ENCODE measurements at places on chromosomes 1 and 21.

GRCh38 chr1:150115121-150115520, 34.6 kb upstream of the PLEKHO1 start:
- no peak for DNase-seq

DNA sequence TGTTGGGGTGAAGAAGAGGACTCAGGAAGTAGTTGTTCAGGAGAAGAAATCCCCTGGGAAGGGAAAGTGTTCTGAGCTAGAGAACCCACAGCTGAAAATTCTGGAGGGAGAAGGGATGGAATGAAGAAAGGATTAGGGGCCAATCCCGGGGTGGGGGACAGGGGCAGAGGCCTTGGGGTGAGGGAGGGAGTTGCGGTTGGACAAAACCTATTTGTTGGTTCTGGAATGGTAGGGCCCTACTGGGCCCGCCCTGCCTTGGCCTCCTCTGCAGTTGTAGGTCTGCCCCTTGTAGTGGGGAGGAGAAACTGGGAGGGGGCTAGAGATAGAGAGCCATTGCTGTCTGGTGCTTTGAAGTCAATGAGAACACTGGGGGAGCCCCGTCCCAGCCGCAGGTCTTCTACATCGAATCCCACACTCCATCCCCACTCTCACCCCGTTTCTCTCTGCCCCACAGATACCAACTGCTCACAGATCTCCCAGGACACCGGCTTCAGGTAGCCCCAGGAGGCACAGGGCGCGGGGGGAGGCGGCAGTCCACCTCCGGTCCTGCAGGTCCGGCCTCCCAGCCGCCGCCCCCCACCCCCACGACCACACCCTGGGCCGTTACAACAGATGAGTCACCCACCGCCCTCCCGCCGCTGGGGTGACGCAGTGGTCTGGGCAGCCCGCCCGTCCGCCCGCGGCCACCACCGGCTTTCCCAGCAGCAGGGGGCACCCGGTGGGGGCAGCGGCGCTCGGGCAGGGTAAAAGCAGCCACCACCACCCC, 1.1 kb downstream of the TAGLN2 start:
- peak; percentile 69 for DNase-seq

DNA sequence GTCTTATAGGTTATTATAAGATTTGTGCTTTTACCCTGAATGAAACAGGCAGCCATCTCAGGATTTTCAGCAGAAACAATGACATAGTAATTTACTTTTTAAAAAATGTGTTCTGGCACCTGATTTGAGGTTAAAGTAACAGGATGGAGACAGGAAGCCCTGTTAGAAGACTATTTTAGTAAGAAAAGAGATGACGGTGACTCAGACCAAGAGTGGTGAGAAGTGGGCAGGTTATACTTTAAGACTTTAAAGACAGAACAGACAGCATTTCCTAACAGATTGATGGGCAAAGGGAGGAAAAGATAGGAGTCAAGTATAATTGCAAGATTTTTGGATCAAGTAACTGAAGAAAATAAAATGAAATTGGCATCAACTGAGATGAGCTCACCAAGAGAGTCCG, 436.8 kb upstream of the NR5A2 start:
- no peak for DNase-seq

DNA sequence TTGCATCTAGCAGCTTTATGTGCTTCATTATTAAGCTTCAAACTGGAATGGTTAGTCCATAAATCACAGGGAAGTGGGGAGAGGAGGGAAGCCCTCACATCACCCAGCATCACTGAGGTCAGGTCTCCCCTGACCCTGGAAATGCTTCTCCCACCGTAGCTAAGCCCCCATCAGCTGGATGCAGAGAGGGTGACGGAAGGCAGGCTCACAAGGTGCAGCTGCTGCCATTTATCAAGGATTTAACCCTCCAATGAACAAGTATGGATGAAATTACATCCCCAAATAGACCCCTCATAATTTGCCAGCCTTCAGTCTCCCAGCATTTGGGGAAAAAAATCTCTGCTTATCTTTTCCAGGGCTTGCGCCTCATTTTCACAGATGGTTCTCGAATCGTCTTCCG, 60.8 kb downstream of the PGM1 start:
- DNase-seq, result no peak

- no peak for DNase-seq
These were observed 88.4 kb downstream of the ADGRL4 start for GRCh38 chr1:78918157-78918556.

DNA sequence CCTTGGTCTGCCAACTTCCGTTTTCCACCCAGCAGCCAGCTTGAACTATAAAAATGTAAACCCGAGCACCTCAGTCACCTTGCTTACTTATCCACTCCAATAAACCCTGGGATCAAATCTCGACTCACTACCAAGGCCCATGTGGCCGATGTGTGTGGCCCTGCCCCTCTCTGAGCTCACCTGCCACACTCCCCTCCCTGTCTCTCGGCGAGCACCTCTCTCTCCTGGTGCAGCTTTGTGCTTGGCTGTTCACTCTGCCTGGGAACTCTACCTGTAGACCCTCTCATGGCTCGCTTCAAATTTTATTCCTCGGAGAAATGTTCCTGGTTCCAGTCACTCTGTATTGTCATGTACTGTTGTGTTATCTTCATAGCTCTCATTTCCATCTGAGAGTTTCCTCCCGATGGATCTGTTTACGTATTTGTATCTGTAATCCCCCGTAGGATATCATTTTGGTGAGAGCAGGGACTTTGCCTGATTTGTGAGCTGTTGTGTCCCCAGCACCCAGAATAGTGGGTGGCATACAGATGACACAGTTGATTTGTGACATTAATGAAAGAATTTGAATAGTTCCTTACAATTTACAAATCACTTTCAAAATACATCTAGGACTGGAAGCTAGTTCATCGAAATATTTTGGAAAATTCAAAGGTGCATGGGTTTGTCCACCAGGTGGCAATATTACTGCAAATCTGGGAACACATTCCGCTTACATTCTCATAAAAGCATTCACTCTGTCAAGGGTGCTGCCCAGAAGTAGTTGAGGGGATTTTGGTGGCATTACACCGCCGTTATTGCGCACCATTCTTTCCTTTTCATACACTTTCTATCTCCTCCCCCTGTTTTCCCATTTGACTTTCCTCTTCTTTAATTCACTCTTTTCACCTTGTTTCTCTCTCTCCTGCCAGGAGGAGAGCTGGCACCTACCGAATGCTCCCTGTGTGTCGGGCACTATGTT, 95.3 kb downstream of the ABCA4 start:
- no peak for DNase-seq

- no peak for DNase-seq
These were observed 42.9 kb upstream of the HUNK start for GRCh38 chr21:31829736-31830472.

DNA sequence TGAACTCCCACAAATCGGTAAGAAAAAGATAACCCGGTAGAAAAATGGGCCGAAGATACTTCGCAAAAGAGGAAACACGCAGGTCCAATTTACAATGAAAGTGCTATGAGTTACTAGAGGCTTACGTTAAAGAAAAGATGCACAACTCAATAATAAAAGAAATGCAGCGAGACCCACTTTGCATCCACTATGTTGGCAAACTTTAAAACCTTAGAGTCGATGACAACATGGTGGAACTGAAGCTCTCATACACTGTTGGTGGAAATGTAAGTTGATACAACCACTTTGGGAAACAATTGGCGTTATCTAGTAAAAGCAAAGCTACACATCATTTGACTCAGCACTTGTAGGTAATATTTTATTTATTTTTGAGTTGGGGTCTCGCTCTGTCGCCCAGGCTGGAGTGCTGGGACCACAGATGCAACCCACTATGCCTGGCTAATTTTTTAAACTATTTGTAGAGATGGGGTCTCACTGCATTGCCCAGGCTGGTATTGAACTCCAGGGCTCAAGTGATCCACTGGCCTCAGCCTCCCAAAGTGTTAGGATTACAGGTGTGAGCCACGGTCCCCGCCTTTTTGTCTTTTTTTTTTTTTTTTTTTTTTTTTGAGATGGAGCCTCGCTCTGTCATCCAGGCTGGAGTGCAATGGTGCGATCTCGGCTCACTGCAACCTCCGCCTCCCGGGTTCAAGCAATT, 696 bp upstream of the GPATCH3 start:
- DNase-seq, result no peak

DNA sequence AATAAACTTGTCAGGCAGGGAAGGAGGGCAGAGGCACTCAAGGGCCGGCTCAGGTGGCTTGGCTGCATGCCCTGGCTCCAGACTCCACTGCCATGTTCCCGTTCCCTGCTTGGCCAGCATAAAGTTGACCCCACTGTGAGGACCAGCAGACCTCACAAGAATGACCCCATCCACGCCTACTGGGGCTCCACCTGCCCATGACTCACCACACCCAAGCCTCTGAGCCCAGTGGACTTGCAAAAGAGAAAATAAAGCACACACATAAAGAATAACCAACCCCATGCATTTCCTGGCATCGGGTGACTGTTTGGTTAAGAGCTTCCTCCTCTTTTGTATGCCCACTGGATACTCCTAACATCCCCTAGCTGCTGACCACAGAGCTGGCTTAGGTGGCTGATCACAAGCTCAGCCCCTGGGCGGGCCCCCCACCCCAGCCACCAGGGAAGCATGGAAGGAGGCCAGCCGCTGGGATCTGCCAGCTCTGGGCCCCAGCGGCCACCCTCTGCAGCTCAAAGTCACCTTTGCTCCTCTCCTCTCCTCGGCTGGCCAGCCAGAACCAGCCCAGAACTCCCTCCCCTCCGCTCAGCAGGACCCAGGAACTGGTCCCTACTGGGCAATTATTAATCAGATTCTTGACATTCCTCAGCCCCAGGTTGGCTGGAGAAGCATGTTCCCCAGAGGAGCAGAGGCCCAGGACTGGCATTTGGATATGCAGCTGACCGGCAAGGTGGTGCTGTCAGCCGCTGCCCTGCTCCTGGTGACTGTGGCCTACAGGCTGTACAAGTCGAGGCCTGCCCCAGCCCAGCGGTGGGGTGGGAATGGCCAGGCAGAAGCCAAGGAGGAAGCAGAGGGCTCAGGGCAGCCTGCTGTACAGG, at the start of gene KLHDC7A:
Gene KLHDC7A, plus strand, starts transcription at position 616 of the 875 bp plus-strand sequence. Its CDS starts 52 bp downstream, at position 668.
- no peak for DNase-seq

DNA sequence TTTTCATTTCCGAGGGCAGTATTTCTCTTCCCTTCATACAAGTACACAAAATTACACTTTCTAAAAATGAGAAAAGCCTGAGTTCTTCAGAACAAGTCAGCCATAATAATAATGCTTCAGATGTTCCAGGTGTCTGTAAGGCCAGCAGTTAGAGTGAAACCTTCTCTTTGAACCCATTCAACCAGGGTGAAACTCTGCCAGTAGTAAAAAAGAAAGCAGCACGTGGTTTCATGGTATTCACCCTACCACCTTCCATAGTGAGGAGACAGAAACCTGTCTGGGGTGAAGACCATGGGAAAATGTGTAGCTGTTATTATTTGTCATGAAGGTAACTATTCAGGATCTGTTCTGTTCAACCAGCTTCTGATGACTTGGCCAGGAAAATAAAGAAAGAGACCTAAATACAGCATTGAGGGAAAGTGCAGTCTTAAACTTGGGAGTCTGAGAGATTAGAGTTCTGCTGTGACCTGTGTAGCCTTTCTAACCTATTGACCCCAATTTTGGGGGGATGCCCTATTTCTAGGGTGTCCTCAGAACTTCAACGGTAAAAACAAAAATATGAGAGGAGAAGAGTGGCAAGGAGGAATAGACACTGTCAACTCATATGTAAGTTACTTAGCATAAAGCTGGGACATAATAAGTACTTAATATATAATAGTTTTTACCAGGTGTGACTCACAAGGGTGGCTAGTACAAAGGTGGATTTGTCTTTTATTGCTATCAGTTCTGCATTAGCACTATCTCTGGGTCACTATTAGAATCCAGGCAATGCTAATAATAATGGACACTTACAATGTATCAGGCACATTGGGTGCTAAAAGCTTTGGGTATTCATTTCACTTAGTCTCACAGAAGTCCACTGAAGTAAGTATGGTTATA, 70.0 kb upstream of the TNFSF4 start:
- no peak for DNase-seq

DNA sequence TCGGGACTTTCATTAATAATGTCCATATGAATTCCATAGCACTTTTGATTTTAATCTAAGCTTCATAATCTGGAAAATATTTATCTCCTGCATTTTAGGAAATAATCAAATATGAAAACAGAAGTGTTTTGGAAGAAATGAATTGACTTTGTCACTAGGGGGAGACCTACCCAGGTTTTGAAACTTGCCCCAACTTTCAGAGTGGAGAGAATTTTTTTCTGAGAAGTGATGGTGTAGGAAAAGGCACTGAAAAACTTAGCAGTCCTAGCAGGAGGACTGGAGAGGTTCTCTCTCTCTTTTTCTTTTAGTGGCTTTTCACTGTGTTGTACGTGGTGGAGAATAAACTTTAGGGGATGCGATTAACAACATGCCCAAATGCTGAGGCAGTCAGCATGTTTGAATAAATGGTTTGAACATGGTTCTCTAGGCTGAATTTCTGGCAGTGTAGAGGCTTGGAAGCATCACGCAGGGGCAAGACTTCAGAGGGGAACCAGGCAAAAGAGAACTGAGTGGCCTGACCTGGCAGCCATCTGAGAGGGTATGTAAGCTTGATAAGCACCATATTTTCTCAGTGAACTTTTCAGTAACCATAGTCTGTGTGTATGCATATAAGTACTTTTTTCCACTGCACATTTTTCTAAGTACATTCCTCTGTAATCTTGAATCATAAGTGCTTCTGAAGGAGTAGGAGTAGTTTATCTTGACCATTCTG, 68.3 kb upstream of the NEK7 start:
- no peak for DNase-seq

DNA sequence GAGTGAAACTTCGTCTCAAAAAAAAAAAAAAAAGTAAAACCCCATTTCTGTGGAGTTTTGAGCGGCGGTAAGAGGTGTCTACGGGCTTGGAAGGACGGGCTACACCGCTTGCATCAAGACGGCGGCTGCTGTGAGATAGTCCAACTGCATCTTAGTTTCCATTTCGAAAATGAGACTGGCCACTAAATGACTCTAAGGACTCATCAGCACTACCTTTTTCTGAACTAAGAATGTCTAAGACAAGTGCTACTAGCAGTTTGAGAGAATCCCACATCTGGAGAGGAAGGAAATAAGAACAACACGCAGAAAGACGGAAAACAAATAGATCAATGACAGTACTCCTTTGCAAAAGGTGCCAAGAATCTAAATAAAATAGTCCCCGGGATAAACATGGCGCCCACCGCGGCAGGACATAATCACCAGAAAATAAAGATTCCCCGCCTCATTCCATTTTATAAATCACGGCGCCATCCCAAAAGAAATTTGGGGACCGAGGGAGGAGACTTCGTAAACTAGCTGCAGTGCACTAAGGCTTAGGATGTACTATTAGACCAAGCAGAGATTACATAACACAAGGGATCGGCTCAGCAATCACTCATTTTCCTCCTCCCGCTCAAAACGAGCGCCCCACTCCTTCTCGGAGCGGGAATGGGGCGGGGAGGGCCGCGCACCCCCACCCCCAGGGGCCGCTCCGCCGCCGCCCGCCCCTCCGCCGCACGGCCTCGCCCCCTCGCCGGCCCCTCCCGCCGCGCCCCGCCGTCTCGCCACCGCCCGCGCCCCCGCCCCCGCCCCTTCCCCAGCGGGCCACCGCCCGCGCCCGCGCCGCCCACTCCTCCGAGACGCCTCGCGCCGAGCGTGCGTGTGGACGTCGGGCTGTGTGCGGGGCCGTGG, 1.1 kb downstream of the POGZ start:
- peak; percentile 69 for DNase-seq
